ENCODE measurements at places on chromosomes 3 and 15. TPM values are rescaled to one million over a fixed set of nuclear protein-coding genes. Genes with fewer than 3 reads are reported as not detected.
A peak's percentile ranks its signal among the peaks of the same experiment; 100 is the strongest.

DNA sequence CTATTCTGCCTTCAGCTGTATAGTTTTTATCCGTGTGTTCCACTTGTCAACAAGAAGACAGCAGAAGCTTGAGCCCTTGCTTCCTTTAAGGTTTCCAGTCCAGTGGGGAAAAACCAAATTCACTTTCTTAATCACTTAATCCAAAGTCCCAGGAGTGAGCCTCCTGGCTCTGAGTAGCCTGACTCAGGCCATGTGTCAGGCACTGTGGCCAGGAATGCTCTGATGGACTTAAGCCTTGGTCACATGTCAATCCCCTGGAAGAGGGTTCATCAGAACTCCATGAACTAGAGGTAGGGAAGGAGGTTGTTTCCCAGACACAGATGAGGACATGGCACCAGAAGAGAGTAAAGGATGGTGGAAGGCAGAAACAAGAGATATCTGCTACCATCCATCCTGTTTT lies 8.8 kb downstream of the VIPR1 start:
- no peak for DNase-seq

DNA sequence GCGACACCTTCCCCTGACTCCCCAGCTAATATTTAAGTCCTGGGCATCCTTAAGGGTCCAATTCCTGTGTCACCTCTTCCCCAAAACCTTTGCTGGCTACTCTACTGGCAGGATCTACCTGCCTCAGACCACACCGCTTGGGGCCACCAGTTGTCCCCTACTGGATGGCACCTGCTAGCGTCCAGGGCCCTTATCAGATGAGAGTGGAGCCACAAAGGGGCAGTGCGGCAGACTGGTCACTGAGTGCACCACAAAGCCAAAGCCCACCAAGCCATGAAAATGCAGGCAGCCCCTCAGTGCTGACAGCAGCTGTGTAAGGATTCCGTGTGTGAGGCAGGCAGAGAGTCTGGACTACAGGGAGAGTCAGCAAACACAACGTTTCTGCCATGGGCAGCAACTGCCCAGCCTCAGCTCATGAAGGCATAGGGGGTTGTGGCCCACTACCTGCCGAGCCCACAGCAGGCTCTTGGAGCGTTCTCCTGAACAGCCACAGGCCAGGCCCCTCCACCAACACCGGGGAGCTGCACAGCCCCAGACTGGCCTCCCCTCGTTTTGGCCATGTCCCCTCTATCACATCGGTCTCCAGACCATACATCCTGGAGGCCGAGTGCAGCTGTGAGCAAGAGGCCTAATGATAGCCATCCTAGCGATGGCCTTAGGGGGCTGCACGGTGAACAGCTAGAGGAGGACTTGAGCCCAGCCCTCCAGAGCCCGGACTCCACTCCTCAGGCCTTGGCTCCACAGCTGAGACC lies 32.3 kb downstream of the ALDH1L1 start:
- DNase-seq: no peak

GRCh38 chr3:66276705-66277274 lies 56.0 kb downstream of the SLC25A26 start:
- DNase-seq: peak; percentile 78

- DNase-seq: no peak
These were observed 937.2 kb downstream of the ZPLD1 start for GRCh38 chr3:103372031-103372430.

GRCh38 chr3:139676632-139677387 lies 962 bp downstream of the NMNAT3 start:
- DNase-seq: no peak

- no peak for DNase-seq
These were observed 1.3 kb upstream of the RBP1 start for GRCh38 chr3:139540651-139541531.

Gene PCSK6
- total RNA-seq: 4.5 TPM

Gene ADAMTS17
- total RNA-seq: 2.3 TPM

Gene HIGD2B
- not detected for total RNA-seq

Gene PRKCI
- 33.4 TPM for total RNA-seq

Data from neural crest cell (in vitro differentiated cells).